IPS-NIHi11 (cell line): ENCODE measurements at places on chromosomes 4 and X.
A peak's percentile ranks its signal among the peaks of the same experiment; 100 is the strongest.

DNA sequence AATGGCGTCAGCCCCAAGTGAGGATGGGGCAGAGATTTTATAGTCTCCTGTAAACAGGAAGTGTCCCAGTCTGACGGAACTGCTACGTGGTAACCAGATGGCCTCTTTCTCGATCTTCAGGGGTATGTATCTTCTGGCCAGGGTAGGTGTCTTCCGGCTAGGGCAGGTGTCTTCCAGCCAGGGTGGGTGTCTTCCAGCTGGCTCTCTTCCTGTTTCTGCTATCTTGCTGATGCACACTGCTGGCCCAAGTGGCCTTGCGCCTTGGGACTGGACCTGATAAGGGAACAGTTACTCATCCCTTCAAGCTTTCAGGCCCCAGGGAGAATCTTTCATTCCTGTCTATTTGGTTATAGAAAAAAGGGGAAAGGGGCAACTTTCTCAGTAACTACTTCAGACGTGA, 178.7 kb upstream of the MAGEE2 start:
- no peak for DNase-seq

DNA sequence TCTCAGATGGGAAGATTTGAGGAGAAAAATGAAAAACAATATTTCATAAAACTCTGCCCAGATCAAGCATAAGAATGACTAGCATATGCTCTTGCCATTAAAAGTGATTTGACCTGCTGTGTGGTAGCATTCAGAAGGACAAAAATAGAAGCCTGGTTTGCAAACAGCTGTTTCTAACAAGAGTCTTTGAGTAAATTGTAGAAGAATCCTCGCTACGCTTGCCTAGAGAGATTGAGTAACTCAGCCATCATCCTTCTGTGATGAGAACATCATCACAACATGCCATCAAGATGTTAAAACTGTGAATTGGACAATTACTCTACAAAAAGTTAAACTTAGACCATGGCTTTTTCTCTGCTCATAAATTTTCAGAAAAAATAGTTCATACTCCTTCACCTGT, 168.9 kb upstream of the PUDP start:
- DNase-seq: no peak

GRCh38 chr4:102580463-102580842, 79.3 kb downstream of the NFKB1 start:
- no peak for DNase-seq

DNA sequence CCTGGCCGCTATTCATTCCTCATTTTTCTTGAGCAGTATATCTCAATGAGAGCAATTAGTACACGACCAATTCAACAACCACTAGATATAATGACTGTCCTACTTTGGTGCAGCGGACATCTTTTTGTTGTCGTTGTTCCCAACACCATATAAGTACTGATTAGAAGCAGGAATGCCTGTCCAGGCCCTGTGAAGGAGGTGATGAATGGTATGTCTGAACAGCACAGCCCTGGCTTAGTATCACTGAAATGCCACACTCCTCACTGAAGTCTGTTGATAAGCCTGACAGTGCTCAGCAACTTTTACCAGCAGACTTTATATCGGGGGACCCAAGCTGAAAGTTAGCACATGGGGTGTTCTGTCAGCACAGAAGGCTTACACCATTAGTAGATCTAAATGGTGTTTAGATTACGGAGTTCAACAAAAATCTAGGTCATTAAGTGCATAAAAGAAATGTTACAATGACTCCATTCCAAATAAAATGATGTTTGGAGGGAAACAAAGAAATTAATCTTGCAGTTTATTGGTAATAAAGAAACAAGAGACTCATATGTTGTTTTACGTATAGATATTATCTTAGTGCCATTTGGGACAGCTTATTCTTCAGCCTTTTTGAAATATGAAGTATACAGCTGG, 228.3 kb upstream of the TTC29 start:
- no peak for DNase-seq

DNA sequence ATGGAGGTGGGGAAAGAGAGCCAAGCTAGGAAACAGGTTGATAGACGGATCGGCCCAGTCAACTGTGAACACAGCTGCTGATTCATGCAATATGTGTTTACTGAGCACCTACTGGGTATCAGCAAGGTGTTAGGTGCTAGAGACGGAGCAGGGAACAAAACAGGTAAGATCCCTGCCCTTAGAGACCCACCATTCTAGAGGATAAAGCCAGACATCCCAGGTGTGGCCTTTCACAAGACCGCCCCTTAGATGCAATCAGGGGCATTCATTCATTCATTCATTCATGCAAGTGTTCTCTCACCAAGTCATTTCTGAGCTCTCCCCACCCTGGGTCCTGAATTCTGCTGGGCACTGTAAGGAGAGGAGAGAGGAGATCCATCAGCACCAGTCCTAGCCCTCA, 20.2 kb upstream of the MTM1 start:
- no peak for DNase-seq

GRCh38 chrX:147733369-147733768, 178.3 kb upstream of the FMR1 start:
- no peak for DNase-seq

DNA sequence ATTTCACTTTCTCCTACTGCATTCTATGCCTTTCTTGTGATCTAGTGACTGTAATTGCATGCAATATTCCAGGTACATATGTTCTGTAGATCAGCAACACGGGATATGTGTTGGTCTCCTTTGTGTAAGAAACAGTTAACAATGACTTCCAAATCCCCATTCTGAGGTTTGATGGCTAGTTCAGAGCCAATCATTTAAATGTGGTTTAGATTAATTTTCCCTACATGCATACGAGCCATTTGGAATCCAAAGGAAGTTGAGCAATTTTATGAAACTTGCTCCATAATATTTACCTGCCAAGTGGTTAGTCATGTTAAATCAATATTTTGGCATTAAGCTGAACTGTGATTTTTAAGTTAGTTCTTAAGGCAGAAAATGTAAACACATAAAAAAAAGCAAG, 172.8 kb upstream of the DCAF12L2 start:
- DNase-seq: no peak

DNA sequence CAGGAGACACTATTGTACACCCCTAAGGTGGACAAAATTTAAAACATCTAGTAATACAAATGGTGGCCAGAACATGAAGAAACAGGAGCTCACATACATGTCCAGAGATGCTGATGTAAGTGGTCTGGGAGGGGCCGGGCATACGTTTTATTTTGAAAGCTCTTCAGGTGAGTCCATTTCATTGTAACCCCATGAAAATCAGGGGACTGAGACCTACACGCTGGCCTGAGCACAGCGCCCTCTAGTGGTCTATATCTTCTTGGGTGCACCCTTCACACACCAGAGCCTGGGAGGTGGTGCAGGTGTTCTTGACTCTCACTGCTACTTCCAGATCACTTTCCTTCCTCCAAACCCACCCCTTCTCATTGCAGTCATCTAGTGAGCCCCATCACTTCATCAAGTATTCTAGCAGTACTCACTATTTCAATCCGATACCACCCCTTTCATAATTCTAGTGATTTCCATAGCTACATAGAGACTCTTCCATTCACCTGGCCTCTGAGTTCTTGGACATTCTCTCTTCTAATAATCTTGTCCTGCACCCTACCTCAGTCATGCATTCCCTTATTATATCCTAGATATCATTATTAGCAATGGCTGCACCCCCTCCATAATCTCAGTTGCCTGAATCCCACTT, 4.3 kb upstream of the TLR6 start:
- DNase-seq: peak; percentile 81

DNA sequence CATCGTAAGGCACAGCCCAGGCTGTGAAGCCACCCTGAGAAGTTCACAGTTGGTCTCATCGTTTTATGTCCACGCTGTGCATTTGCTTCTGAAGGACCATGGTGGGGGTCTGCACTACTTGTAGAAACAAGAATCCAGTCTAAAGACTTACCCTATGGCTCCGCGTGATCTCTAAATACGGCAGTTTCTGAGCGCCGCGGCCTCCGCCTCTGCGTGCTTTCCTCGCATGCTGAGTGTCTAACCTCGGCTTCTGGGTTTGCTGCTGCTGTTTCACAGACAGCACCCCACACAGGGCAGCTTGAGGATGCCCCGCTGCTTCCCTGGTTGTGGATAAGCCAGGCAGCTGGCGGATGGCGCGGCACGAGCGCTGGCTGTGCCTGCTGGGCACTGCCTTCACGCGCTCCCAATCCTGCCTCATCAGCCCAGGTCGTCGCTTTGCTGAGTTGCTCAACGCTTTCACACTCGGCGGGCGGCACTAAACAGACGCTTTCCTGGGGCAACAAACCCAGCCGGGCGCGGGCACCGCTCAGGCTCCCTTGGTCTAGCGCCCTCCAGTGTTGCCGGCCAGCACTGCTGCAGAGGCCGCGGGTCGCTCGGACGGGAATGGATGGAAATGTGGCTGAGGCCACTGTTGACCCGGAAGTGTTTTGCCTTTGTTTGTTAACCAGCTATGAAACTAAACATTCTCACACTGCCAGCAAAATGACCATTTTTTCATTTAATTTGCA, 39.2 kb downstream of the FGFRL1 start:
- DNase-seq: no peak

DNA sequence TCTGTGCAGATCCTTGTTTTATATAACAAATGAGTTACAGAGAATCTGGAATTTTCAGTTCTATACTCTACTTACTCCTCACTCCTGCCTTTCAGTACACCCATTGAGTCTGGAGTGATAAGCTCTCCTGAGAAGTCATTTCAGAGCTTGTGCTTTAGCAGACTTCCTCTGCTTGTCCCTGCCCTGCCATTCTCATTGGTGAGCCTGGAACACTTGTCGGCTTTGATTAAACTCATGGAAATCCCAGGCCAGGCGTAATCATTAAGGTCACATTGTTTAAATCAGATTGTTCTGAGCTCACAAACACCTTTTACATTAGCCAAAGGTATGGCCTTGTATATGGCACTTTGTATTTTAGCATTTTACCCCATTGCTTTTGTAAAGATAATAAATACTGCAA, 102.7 kb downstream of the CNKSR2 start:
- DNase-seq: no peak

DNA sequence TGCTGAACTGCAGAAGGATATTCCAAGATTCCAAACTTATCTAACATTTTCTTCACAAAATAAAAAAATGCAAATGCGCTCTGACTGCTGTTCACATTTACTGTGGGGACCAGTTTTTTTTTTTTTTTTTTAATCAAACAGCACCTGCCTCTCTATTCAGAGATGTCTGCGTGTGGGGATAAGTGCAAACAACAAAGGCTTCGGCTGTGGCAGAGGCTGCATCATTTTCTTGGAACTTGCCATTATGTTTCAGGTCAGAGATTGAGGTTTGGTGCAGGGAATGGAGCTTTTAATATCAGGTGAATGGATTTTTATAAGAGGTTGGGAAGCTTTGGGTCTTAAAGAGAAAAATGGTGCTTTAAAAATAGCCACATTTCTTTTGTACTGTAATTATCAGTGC, 78.2 kb upstream of the TET2 start:
- DNase-seq: no peak

GRCh38 chr4:94722748-94723147, 35.0 kb upstream of the BMPR1B start:
- no peak for DNase-seq

- DNase-seq: no peak
Observed at GRCh38 chr4:24975510-24975909, 55.2 kb downstream of the LGI2 start.

- DNase-seq: no peak
Observed at GRCh38 chr4:78811034-78811433, 34.9 kb downstream of the BMP2K start.

DNA sequence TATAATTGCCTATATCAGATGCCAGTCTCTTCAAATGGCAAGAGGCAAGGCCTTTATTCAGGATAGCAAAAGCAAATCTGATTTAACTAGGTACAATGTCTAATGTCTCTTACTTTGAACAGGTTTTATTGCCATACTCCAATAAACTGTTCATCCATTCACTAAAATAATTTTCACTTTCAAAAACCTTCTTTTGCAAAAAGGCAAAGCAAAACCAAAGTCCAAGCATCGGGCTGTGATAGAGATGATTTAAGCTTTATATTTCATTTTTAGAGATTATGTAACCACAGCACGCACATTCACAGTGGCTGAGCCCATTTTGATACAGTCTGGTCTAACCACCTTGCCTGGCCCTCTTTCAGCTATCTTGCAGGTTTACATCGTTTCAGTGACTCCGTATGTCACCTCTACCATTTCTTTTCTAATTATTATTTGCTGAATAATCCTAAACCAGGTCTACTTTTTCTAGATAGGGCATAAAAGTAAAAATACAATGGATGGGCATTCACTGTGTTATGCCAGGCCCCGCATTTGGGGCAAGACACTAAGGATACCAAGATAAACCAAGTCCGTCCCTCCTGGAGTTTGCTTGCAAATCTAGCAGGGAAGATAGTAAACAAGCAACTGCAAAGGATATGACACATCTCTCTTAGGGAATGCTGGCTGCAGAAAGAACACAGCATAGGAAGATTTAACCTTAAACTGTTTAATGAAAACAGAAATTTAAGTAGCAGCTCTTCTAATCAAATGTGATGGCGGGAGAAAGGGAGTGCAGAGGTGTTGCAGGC, 1.8 kb downstream of the CASP3 start:
- DNase-seq: no peak

- DNase-seq: peak; percentile 92
Observed at GRCh38 chr4:7581477-7581876, 146.7 kb upstream of the PSAPL1 start.

GRCh38 chr4:56641494-56642051, 39.5 kb downstream of the HOPX start:
- no peak for DNase-seq

DNA sequence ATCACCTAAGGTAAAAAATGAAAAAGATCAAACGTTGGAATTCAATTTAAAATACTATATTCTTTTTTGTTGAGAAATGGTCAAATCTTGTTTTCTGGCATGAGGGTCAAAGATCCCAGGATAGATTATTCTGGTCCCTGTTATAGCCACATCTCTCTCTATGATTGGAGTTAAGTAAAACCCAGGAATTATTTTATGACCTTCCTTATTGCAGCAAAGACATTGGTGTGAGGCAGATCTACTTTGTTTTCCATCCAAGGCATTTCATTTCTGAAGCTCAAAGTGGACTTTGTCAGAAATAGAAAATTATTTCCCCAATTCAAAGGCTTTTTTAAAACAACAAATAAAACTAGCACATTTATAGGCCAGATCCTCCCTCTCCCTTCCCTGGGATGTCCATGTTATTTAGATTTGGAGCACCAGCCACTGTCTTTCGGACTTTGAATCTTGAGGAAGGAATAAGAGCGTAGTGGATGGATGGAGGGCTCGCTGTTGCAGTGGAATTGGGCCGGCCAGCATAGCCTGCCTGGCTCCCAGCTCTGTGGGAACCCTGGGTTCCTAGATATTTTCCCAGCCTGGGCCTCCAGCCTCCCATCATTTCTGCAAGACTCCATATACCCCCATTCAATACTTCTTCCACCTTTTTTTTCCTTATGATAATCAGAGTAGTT, 45.6 kb upstream of the HAND2 start:
- DNase-seq: no peak

DNA sequence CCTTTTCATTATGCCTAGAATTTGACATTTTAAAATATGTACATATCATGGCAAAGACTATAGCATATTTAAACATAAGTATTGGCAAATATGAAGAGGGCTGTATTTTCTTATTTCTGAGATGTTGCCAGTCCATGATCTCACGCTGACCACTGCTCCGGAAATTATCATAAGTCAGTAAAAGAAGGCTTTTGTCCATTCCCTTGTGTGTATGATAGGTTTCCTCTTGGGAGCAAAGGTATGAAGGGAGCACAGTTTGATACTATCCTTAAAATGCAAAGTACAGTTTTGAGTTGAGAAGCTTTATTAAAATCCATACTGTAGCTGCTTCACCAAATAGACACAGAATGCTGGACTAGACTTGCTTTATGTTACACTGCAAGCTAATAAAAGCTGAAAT, 52.6 kb upstream of the AGA start:
- no peak for DNase-seq
